Activated CD4-positive, CD25-positive, alpha-beta regulatory T cell treated with anti-CD3 and anti-CD28 coated beads, Interleukin-2, amount 50 U/mL, for 16 hours (primary cell): ENCODE measurements at places on chromosomes 7 and 10.

DNA sequence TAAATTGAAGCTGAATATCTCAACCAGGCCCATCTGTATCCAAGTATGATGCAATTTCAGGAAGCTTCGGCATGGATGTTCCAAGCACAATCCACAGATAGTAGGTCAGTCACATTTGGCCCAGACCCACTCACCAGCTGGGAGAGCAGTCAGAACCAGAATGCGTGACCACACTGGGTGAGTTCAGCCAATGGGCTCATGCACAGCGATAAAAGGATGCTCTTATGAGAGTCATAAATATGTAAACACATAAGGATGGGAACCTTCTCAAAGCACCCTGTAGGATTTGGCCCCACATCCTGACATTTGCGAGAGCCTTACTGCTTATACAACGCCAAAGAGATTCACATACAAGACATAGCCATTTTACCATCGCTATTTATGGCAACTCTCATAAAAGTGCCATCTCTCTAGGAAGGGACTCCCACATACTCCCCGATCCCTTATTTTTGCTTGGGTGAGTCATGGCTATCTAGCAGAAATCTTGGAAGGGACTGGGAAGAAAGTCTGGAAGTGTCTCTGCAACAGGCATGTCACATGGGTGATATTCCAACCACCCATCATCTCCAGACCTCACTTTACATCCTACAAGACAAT is 3.0 kb downstream of the AFAP1L2 start:
- no peak for DNase-seq

GRCh38 chr7:13288516-13288915 is 601.1 kb downstream of the ARL4A start:
- DNase-seq, result no peak

DNA sequence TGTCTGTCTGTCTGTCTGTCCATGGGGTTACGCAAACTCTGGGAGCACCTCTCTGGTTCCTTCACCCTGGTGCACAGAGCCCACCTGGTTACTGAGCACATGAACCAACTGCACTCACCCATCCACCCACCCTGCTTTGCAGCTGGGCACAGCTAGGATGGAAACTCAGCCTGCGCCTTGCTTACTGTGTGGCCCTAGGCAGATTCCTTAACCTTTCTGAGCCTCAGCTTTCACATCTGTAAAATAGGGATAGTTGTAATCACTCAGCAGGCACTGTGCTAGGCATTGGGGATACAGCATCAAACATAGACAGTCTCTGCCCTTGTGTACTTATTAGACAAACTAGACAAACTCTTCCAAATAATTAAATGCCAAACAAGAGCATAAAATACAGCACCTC is 21.8 kb upstream of the INMT start:
- DNase-seq, result no peak

DNA sequence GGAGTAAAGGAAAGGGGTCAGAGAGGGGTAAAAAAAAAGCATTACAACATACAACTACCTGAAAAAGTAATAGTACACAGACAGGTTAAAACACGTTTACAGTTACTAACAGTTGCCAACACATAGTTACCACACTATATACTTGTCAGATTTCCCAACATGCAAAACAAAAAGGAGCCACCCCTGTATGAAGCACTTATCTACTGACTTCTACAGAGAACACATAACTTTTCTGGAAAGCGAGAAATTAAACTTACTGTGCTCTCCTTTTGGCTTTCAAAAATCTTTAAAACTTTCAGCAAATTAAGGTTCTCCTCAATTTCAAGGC is 2.1 kb downstream of the ABI1 start:
- DNase-seq, result no peak

- DNase-seq, result no peak
Observed at GRCh38 chr7:25025218-25025671, 45.3 kb upstream of the OSBPL3 start.

DNA sequence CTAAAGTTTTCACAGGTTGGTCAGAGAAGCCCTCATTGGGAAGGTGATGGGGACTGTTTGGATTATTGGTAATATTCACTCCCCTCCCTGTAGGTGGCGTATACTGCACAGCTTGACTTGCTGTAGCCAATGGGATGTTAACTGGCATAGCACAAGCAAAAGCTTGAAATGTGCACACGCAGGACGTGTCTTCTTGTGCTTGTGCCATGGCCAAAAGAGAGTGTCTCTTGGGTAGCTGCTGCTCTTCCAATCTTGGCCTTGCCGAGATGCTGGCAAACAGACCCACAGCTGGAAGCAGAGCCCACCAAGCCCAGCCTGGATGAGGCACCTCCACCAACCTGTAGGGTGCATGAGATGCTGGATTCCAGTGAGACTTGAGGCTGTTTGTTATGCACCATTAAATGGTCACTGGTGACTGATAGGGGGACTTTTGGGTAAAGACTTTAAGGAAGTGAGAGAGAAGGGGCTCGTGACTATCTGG is 266.0 kb downstream of the GRID1 start:
- no peak for DNase-seq

GRCh38 chr7:141976524-141977245 is 3.1 kb upstream of the TAS2R38 start:
- no peak for DNase-seq

- DNase-seq, result no peak
Observed at GRCh38 chr10:122475591-122476332, 14.4 kb downstream of the HTRA1 start.

- DNase-seq, result no peak
Observed at GRCh38 chr7:144955422-144955821, 119.6 kb upstream of the TPK1 start.

DNA sequence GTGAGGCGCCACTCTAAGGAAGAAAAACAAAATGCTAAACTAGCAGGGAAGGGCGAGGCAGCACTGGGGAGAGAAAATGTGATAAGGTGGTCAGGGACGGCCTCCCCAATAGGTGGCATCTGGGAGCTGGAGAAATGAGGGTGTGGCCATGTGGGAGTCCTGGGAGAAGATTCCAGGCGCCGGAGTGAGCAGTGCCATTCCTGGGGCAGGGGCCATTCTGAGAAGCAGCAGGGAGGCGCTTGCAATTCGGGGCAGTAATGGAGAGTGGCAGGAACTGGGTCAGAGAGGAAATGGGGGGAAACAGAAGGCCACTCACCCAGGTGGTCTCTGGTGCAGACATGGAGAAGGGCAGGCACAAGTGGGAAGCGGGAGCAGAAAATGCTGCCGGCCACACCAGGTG is 61.8 kb upstream of the LRRC18 start:
- no peak for DNase-seq

DNA sequence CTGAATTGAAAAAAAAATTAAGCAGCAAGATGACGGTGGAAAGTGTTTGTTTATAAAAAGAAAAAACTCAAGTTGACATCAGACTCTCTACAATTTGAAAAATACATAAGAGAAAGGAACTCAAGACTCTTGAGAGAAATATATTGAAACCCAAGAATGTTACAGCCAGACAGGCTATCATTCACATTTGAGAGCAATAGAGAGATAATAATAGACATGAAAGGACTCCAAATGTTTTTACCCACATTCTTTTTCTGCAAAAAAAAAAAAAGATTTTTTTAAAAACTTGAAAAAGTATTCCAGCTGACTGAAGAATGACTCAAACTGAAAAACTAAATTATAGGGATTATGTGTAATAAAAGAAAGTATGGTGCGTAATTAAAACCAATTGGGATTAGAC is 532.4 kb downstream of the INHBA start:
- no peak for DNase-seq

DNA sequence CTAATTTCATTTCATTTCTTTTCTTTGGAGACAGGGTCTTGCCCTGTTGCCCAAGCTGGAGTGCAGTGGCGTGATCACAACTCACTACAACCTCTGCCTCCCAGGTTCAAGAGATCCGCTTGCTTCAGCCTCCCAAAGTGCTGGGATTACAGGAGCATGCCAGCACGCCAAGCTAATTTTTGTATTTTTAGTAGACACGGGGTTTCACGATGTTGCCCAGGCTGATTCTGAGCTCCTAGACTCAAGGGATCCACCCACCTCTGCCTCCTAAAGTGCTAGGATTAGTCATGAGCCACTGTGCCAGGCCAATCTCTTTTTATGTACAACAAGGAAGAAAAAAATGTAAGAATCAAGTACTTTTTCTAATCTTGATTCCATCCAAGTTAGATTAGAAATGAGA is 10.7 kb upstream of the KMT2E start:
- no peak for DNase-seq

- no peak for DNase-seq
Observed at GRCh38 chr7:118902600-118902999, 678.1 kb downstream of the ANKRD7 start.

DNA sequence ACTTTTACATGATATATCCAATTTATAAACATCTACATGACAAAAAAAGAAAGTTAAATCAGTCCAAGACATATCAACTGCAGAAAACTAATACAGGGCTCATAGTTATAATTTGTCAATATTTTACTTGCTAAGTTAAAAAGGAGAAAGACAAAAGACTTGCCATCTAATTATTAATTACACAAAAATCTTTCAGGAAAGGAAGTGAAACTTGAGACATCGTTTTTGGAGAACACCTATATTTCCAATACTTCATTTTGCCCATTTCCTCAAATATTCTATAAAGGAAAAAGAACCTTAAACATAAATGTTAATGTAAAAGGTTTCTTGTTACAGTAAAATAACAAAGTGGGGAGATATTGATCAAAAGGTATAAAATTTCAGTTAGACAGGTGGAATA is 148.7 kb downstream of the CACNA2D1 start:
- DNase-seq, result no peak

DNA sequence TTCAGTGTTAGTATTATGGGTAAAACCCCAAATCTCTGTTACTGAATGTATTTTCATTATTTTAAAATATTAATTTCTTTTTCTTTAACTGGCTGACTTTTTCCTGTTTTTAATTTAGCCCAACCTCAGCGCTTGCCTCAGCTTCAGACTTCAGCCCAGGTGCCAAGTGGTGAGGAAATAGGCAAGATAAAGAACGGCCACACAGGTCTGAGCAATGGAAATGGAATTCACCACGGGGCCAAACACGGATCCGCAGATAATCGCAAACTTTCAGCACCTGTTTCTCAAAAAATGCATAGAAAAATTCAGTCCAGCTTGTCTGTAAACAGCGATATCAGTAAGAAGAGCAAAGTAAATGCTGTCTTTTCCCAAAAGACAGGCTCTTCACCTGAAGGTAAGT is 57.5 kb downstream of the MDFIC start:
- no peak for DNase-seq

DNA sequence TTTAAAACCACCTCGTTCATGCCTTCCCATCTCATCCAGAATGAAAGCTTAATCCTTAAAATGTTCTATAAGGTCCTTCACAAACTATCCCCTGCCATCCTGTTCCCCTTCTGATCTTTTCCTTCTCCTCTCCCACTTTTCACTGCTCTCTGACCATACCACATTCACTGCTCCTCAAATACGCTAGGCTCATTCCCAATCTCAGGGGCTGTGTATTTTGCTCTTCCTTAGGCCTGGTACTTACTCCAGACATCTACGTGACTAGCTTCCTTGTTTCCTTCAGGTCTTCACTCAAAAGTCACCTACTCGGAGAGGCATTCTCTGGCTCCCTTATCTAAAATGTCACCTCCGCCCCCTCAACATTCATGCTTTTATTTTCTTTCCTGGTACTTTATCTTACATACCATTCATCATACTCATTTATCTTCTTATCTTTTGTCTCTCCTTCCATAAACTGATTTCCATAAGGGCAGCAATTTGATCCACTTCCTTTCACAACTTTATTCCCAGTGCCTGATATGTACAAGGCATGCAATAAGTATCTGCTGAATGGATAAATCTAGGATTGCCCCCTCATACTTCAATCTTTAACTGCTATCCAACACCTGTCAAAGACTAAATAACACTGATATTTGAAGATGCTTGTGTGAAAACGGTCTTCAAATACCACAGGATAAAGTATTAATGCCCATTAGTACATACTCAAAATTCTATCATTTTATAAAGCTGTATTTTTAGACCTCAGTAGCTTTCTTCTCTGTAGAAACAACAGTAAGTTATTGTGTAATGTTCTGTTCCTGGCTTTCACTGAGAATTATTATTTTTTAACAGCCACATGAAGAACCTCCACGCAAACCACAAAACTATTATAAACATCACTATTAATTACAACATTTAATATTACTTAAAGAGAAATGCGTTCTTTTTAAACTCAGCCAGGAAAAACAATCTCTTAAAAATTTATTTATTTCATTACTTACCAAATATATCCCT is 27.0 kb downstream of the JMJD1C start:
- no peak for DNase-seq

- DNase-seq, result no peak
Observed at GRCh38 chr7:21902240-21902639, 43.5 kb downstream of the CDCA7L start.

- DNase-seq, result no peak
Observed at GRCh38 chr10:71882813-71883659, 32.0 kb upstream of the PSAP start.
